Immature natural killer cell (primary cell): ENCODE measurements at places on chromosomes 5 and 9. TPM values are rescaled to one million over a fixed set of nuclear protein-coding genes. Genes with fewer than 3 reads are reported as not detected.

- H3K36me3 ChIP-seq, result no peaks in the 10 kb centered on the region
- H3K4me1 ChIP-seq, result no peaks in the 10 kb centered on the region
- peaks cover 4% of the 10 kb centered on the region for H3K27me3 ChIP-seq
- H3K27ac ChIP-seq, result no peak overlapping the region
- H3K4me3 ChIP-seq, result no peak overlapping the region
- no peak for DNase-seq
Measured at GRCh38 chr5:135153661-135154060, 119.6 kb upstream of the PITX1 start.

The SEMA5A gene
- polyA plus RNA-seq, result 0.02 TPM

The TMEM252 gene
- not detected for polyA plus RNA-seq

DNA sequence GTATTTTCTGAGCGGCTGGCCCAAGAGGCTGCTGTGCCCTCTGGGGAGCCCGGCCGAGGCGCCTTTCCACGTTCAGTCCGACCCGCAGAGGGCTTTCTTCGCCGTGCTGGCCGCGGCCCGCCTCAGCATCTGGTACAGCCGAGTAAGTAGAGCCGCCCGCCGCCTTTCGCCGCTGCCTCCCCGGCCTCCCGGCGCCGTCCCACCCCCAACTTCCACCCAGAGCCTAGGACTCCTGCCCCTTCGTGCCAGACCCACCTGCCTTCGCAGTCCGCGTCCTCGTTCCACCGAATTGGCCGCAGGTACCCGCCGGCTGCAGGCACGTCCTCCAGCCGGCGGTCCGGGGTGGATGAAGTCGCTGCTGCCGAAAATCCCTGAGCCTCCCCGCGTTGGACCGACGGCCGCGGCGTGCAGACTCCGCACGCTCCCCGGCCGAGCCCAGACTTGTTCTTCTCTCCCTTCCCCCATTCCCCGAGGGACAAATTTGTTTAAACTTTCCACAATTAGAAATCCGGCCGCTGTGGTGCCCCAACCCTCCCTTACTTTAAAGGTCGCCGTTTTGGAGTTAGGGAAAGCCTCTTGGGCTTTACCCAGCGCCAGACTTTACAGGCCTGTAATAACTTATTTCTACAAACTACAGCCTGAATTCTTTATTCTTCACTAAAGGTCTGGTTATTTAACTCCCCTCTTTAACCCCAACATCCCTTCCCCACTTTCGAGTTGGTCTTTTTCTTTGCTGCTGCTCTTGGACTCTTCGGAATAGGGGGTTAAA, 589 bp downstream of the RIC1 start:
- DNase-seq, result peak; percentile 9
- H3K27me3 ChIP-seq, result peaks cover 10% of the 10 kb centered on the region
- H3K27ac ChIP-seq, result peak overlapping the region; percentile 88
- H3K36me3 ChIP-seq, result no peaks in the 10 kb centered on the region
- peaks cover 69% of the 10 kb centered on the region for H3K4me1 ChIP-seq
- H3K4me3 ChIP-seq, result peak overlapping the region; percentile 95
